ENCODE measurements at places on chromosomes 16 and 17.

- no peak for DNase-seq
Observed at GRCh38 chr17:28498652-28499363, 7.3 kb upstream of the FOXN1 start.

GRCh38 chr16:84838383-84838948 is 18.7 kb downstream of the CRISPLD2 start:
- DNase-seq: no peak

DNA sequence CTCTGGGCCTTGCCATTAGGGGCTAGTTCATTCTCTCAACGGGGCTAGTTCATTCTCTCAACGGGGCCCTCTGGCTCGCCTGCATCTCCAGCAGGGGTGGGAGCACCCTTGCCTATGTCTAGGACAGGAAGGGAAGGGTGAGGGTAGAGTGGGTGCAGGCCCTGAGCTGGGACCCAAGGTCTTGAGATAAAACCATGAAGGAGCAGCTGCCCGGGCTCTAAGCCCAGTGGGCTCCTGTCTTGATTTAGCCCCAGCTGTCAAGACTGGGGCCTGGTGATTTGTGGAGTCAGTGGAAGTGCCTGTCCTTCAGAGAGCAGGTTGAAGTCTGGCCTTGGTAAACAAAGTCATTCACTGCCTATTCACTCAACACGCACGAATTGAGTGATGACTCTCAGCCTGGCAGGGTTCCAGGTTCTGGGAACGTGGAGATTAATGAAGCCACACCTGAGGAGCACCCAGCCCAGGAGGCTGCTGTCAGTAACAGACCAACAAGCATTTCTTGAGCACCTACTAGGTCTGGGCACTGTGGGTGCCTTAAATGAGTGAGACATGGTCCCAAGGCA is 35.4 kb downstream of the WNT3 start:
- DNase-seq: no peak

- no peak for DNase-seq
Observed at GRCh38 chr16:67176662-67177061, 6.3 kb downstream of the NOL3 start.

DNA sequence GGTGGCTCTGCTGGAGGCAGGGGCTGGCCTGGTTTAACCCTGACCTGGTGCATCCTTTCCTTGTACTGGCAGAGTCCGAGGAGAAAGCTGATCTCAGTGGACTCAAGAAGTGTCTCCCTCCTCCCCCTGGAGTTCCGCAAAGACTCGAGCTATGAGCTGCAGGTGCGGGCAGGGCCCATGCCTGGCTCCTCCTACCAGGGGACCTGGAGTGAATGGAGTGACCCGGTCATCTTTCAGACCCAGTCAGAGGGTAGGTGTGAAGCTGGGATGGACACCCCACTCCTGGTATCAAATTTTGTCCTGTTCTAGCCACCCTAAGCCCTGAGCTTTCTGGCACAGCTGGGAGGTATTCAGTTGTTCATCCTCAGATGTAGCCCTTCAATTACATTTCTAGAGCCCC is 42.5 kb downstream of the IL21R start:
- no peak for DNase-seq

DNA sequence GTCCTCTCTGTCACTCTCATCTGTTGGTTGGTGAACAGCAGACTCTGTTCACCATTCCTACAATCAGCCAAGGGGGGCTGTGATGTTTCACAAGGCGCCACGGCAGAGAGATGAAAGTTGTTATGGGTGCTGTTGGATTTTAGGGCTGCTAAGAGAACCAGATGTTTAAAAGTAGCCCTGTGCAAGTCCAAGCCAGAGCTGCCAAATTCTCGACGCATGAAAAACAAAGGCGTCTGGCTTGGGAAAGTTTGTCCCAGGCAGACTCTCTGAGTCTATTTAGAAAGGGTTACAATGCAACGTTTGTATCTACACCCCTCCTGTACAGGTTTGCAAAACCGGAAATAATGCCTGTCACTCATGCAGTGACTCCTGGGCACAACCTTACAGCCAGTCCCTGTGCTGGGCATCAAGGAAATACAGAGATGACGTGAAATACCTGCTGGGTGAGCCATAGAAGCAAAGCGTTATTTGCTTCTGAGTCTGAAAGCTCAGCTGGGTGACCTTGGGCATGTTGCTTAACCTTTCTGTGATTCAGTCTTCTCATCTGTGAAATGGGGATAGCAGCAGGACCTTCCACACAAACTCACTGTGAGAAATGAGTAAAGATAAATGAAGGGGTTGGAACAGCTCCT is 74.8 kb downstream of the XYLT1 start:
- no peak for DNase-seq

DNA sequence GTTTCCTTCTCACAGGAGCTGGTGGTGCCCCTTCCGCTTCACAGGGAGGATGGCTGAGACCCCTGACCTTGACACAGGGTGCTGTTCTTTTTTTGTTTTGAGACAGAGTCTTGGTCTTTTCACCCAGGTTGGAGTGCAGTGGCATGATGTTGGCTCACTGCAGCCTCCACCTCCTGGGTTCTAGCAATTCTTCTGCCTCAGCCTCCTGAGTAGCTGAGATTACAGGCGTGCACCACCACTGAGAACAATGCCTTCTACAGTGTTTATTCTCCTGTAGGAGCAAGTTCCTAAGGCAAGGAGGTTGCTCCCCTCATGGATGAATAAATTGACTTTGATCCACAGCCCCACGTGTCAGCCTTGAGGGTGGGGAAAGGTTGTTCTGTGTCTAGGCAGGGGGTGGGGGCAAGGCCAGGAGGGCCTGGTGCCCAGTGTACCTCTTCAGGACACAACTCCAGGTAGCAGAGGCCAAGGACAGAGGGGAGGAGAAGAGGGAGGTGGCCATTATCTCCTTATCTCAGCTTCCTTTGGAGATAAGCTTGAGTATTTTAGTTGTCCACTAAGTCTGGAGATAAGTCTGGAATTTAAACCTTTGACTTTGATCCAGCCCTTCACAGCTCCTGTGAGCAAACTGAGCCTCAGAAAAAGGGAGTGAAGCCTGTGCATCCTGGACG is 159.4 kb downstream of the SEC14L1 start:
- DNase-seq: no peak

- DNase-seq: peak; percentile 46
Observed at GRCh38 chr16:30350134-30350871, 4.8 kb downstream of the CD2BP2 start.

- DNase-seq: no peak
Observed at GRCh38 chr16:25855063-25855462, 163.3 kb downstream of the HS3ST4 start.

DNA sequence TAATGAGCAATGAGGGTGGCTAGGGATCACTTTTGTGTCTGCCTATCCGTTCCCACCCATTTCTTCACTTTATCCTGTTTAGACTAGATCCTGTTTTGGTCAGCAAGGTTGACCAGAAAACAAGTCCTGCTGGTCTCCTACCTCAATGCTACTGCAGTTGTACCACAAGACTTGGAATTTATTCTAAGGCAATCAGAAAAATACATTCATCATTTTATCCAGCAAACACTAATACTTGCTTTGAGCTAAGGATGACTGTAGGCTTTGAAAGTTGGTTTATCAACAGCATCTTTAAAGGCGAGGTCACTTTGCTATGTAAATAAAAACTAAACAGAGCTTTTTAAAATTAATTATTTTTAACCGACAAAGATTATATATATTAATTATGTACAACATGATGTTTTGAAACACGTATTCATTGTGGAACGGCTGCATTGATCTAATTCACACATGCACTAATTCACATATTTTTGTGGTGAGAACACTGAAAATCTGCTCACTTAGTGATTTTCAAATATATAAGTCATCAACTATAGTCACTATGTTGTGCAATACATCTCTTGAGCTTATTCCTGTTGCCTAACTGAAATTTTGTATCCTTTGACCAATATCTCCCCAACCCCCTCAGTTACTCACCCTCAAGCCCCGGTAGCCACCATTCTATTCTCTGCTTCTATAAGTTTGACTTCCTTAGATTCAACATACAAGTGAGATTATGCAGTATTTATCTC is 125.9 kb upstream of the HS3ST3A1 start:
- DNase-seq: no peak

GRCh38 chr16:24535827-24536226 is 3.5 kb upstream of the RBBP6 start:
- no peak for DNase-seq

DNA sequence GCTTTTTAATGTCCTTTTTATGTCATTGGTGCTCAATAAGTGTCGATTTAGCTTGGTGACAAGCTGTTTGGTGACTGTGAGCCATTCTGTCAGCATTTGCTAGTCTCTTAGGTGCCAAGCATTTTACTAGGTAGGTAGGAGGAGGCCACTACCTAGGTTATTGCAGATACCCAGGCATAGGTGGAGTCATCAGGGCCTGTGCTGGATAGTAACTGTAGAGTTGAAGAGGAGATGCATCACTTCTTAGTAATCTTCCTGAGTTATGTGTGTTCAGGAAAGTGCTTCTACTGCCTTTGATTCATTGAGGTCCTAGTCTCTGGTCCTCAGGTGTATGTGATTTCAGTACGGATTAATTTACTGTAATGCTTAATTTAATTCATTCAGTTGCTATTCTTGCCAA is 17.7 kb downstream of the USP10 start:
- no peak for DNase-seq

GRCh38 chr17:4479982-4480751 is 18.5 kb upstream of the SPNS2 start:
- no peak for DNase-seq

DNA sequence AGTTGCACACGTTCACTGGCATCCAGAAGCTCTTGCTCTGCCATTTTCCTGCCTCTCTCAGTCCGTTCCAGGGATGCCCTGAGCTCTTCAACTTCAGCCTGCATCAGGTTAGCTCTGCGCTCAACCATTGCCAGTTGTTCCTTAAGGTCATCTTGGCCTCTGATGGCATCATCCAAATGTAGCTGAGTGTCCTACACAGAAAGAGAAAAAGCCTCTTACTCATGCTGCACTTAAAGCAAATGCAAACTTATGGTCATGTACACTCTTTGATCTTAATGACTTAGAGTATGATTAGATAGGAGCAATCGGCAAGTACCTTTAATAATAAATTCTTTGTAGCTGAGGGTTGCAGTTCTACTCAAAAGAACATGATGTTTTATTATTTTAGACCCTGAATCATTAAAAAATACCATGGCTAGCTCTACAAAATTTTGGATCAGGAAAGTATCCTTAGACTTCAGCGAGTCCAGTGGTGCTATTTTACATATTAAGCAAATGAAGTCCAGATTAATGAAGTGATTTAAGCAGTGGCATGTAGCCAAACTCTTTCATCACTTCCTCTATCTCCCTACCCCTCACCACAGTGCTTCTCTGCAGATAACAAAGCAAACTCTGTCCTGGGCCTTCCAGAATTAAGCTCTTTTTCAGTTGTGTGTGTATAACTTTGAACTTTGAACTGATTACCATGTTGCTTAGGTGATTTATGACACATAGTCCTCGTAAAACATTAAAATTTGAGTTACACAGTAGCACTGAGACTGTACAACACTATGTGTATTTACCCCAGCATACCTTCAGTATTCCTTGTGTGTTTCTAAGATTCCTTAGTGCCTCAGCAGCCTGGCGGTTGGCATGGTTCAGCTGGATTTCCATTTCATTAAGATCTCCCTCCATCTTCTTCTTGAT is 22.1 kb downstream of the MYH4 start:
- DNase-seq: no peak

- no peak for DNase-seq
Observed at GRCh38 chr17:1375615-1376014, 24.4 kb downstream of the YWHAE start.

- DNase-seq: no peak
Observed at GRCh38 chr16:814974-815373, 14.4 kb upstream of the GNG13 start.

DNA sequence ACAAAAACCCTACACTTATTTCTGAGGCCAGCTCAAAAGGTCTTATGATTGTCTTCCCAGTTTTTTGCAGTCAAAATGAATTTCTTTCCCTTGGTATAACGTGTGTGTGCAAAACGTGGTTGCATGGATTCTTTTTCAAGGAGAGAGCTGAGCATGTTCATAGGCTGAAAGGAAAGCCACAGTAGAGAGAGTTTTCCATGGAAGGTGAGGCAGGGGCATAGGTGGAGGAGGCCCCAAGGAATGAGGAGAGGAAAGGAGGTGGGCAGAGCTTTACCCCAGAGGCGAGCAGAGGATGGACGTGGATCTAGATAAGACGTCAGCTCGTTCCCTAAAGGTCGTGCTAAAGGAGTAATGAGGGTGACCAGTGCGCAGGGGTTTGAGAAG is 22.8 kb downstream of the TRPV2 start:
- no peak for DNase-seq

GRCh38 chr16:68289621-68290329 is 21.0 kb downstream of the SLC7A6OS start:
- DNase-seq: peak; percentile 66

GRCh38 chr16:31435341-31436220 is 7.0 kb downstream of the ZNF843 start:
- DNase-seq: no peak

DNA sequence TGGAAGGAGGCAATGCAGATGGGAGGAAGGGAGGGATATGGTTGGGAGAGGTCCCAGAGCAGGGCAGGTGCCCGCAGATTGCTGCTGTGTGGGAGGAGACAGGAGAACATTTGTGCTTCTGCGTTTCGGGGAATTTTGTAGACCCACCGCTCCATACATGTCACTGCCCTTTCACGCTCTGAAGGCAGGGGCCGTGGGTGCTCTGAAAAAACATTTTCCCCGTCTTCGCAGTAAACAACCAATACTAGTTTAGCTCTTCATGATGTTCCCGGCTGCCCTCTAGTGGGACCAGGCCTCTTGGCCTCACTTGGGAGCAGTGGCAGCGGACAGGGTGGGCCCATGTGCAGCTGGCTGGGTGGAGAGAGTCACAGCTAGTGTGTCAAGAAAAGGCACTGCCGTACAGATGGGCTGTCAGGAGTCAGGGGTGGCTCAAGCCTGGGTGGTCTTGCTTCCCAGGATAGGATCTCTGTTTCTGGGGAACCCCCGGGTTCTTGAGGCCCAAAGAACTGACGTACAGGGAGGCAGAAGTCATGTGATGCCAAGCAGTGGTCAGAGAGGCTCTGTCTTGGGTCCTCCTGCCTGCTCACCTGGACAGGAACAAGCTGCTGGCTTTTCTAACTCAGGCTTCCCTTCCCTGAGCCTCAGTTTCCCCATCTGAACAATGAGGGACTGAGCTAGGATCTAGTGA is 46.5 kb upstream of the CPNE2 start:
- DNase-seq: peak; percentile 47

GRCh38 chr16:85105475-85105874 is 6.8 kb downstream of the CIBAR2 start:
- DNase-seq: no peak
